Activated CD8-positive, alpha-beta memory T cell treated with anti-CD3 and anti-CD28 coated beads for 1 hour (primary cell): ENCODE measurements at places on chromosomes 2 and 18.

- DNase-seq = no peak
These were observed 78.0 kb upstream of the HNMT start for GRCh38 chr2:137886083-137886831.

- no peak for DNase-seq
These were observed 118.9 kb upstream of the TCF4 start for GRCh38 chr18:55706898-55707297.

DNA sequence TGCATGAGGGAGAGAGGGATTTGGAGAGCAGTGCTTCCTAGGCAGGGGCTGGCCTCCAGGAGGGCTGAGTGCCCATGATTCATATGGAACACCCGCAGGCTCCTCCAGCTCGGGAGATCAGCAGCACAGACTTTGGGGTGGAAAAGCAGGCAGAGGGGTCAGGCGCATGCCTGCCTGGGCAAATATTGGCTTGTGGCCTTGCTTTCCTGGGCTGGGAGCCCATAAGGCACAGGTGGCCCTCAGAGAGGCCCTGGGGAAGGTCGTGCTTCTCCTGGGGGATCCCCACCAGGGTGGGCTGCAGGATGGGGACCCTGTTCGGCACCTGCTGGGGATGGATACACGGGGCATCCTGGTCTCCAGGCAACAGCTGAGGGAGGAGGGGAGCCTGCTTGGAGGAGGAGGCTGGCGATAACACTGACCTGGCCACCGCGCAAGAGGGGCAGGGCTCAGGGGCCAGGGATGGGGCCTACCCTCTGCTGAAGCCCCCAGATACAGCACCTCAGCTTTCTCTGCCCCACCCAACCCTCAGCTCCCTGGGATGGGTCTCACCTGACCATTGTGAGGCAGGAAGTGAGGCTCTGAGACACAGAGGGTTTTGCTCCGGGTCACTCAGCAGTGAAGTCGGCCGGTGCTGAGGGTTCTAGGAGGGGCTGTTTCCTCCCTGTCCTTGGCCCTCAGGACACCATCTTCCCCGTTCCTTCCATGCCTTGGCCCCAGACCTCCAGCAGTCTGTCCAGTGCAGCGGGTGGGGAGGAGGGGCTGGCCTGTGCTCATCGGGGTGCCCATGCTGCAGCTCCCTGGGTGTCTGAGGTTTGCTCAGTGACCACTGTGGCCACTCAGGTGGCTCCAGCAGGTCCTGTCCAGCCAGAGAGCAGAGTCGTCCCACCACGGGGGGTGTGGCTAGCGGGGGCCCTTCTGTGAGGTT is 12.0 kb downstream of the AQP12A start:
- DNase-seq = no peak

- DNase-seq = no peak
These were observed 77.6 kb downstream of the MAP4K4 start for GRCh38 chr2:101775092-101775491.

GRCh38 chr18:77223653-77224052 is 26.0 kb upstream of the GALR1 start:
- DNase-seq = no peak

- no peak for DNase-seq
These were observed 302.5 kb upstream of the EPC2 start for GRCh38 chr2:148342086-148342485.

DNA sequence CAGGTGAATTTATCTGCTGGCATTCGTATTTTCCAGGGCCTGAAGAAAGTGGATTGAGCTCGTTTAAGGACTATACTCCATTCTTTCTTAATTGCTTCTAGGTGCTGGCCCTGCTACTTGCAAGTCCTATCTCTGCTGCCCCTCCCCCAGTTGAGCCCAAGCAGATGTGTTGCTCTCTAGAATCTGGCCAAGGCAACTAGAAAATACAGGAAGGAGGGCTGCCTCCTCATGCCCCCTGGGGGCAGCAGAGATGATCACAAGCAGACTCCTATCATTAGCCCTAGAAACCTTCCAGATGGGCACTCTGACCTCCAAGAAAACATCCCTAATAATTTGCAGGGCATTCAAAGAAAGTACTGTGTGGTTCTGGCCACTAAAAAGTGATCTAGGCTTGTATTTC is 72.5 kb upstream of the CYP26B1 start:
- no peak for DNase-seq

DNA sequence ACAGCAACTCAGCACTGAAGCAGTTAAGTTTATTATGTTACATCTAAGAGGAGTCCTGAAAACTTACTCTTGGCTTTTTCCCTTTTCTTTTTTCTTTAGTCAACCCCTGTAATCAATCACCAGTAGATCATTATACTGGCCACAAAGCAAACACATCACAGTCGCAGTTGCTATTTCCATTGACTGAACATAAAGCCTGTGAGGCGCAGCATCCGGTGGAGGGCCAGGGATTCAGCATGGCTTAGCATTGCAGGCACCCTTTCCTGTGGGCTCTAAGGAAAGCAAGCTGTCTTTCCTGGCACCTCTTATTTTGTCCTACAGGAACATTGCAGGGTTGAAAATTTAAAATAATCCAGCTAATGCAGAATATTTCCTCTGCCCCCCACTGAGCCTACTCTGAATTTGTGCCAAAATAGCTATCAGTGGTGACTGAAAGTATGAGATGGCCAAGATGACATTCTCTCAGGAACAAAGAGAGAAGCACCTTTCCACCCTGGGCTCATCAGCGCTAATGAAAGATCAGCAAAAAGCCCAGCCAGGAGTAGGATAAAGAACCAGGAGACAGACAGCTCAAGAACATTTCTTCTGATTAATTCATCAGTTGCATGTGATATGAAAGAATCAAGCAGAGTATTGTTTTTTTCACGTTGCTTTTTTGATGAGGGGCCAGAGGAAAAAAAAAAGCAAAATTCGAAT is 85.3 kb upstream of the SULT1C3 start:
- no peak for DNase-seq

DNA sequence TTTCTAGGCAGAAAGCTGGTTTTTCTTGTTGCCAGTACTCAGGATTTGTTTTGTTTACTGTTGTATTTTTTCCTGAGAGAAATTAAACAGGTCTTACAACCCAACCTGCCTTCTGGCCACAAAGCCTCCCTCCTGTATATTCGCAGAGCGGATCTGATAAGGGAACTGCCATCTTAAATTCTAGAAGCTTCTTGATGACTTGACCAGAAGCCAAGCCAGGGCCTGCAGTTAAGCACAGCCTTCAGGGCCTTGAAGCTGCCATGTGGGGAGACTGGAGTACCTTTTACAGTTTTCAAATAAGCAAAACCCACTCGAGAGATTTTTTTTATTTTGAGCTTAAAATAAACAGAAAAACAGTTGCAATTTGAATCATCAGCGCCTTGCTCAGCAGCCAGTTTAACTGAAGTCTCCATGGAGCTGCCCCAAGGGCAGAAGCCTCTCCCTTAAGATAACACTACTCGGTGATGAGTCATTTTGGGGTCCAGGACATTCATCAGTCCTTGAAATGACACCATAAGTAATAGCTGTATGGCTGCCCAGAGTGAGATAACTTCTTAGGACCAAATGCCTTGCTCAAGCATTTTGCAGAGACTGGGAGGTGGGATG is 51.5 kb upstream of the PHLPP1 start:
- no peak for DNase-seq
